ENCODE measurements at places on chromosomes 3 and 15. TPM values are rescaled to one million over a fixed set of nuclear protein-coding genes. Genes with fewer than 3 reads are reported as not detected.

DNA sequence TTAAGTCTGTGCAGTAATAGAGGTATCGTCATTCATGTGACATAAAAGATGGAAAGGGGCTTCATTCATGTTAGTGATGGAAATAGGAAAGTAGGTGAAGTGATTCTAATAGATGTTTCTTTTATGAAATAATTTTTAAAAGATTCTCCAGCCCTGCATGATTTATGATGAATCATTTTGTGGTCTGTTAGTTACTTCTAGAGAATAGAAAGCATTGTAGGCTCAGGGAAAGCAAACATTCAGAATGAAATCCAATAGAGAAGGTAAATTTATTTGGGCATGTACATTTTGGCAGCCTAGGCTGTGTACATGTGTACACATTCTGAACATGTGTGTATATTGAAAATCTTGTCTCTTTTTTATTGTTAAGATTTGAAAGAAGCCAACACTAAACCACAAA is 23.1 kb downstream of the PPARG start:
- DNase-seq, result no peak

- DNase-seq, result no peak
Observed at GRCh38 chr3:24520976-24521419, 26.3 kb upstream of the THRB start.

GRCh38 chr3:8020047-8020841 is 481.4 kb upstream of the LMCD1 start:
- no peak for DNase-seq

GRCh38 chr3:39733804-39734203 is 75.6 kb upstream of the MYRIP start:
- DNase-seq, result no peak

DNA sequence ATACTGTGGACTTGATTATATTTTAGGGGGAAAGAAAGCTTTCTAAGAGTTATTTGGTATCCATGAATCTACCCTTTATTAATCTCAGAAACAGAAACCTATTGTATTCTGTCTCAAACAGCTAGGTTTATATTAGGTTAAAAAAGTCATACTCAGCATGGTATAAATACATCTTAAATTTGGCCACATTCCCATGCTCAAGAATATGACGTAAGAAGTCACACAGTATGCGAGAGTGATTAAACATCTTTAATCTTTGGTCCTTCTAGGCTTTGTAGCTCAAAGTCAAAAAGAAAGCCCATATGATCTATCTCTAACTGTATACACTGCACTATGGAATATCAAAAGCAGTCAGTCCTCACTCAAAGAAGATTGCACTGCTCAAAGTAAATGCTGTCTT is 131.4 kb downstream of the EPHA3 start:
- no peak for DNase-seq

- DNase-seq, result no peak
Observed at GRCh38 chr3:23501201-23501802, 298.2 kb downstream of the UBE2E2 start.

GRCh38 chr15:85154061-85154460 is 172.4 kb downstream of the PDE8A start:
- no peak for DNase-seq

DNA sequence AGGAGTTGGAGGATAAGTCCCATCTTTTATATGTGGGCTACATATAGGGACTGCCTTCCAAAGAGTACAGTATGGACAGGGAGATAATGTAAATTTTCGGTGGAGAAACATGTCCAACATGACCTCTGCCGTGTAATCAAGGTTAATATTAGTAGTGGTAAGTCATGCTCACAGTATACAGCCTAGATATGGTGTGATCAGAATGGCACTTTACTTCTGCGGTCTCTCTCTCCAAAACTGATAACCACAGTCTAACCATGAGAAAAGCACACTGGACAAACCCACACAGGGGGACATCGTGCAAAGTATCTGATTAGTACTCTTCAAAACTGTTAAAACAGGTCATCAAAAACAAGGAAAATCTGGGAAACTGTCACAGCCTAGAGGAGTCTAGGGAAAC is 66.6 kb upstream of the PLCL2 start:
- no peak for DNase-seq

SH2D7 gene
- total RNA-seq, result not detected

SLC6A1 gene
- total RNA-seq, result not detected

CPNE9 gene
- 0.93 TPM for total RNA-seq

CORO2B gene
- not detected for total RNA-seq

APOD gene
- 3.4 TPM for total RNA-seq

DNAH12 gene
- not detected for total RNA-seq

ZBED2 gene
- 812 TPM for total RNA-seq

ZNF592 gene
- 30.9 TPM for total RNA-seq

IL17RC gene
- total RNA-seq, result 0.64 TPM

CCDC39 gene
- total RNA-seq, result not detected

SEMA3B gene
- total RNA-seq, result 0.49 TPM

KLHL6 gene
- 40.6 TPM for total RNA-seq

SCN5A gene
- not detected for total RNA-seq

All from activated T-helper 1 cell treated with anti-CD3 and anti-CD28 coated beads, Interleukin-12 subunit alpha, Interleukin-12 subunit beta, Interleukin-2, Interleukin-4 antibody, amounts not matched to agents 30 ng/mL and 10 ng/mL and 1 ng/mL, durations not matched to agents 14 hours and 24 hours and 36 hours (primary cell).